ENCODE measurements at places on chromosomes 1 and 21.

GRCh38 chr1:53279296-53280200 lies 41.2 kb upstream of the MAGOH start:
- DNase-seq: no peak

DNA sequence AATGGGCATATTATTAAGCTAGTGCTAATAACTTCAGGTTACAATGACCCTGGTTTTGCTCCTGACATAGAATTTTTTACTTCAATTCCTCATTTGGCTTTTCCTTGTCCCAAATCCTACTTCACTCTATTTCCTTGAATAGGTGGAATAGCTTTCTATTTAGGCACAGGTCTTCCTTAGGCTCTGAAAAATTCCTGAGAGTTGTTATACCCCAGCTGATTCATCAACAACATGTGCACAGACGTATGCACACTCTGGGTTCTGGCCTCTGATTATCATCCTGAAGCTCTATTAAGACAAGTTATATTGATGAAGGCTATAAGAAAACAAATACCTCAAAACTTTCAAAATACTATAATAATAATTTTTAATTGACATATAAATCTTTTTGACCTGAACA lies 172.4 kb downstream of the NTMT2 start:
- DNase-seq: no peak

- DNase-seq: no peak
These were observed 417.3 kb upstream of the PROX1 start for GRCh38 chr1:213570487-213570886.

DNA sequence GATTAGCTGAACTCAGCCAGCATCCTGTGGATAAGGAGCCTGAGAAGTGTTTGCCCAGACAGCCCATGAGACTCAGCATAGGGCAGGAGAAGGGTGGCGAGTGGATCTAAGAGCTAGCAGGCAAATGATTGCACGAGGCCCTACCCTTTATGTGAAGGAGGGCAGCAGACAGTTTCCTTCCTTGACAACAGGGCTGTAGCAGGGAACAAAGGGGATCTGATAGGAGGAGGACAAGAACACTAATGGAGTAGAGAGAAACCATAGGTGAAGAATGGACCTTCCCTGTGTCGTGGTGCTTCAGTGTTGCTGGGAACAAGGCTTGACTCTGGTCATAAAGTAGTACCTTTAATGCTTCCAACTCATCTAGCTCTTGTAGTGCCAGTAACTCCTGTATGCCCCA lies 84.3 kb downstream of the PGM1 start:
- DNase-seq: no peak

DNA sequence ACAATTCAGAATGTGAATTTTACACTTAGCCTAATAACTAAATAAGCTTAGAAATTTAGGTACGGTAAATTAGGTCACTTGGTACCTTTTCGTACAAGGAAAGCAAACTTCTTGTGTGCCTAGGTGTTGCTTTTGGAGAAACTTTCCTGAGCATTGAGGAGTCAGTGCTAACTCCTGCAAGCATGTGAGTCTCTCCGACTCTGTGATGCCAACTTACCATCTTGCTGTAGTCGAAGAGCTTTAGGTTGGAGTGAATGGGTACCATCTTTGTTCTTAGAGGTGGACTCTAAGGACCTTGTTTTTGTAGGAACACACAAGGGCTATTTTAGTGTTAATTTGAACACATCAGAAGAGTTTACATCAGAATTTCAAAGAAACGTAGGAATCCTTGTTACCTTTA lies 688.9 kb downstream of the USP25 start:
- DNase-seq: no peak

- DNase-seq: no peak
These were observed 72.4 kb upstream of the BCAR3 start for GRCh38 chr1:93753791-93754763.

GRCh38 chr21:33967086-33967571 lies 51.5 kb upstream of the ATP5PO start:
- no peak for DNase-seq

GRCh38 chr21:37273440-37273839 lies 6.3 kb upstream of the VPS26C start:
- DNase-seq: no peak

DNA sequence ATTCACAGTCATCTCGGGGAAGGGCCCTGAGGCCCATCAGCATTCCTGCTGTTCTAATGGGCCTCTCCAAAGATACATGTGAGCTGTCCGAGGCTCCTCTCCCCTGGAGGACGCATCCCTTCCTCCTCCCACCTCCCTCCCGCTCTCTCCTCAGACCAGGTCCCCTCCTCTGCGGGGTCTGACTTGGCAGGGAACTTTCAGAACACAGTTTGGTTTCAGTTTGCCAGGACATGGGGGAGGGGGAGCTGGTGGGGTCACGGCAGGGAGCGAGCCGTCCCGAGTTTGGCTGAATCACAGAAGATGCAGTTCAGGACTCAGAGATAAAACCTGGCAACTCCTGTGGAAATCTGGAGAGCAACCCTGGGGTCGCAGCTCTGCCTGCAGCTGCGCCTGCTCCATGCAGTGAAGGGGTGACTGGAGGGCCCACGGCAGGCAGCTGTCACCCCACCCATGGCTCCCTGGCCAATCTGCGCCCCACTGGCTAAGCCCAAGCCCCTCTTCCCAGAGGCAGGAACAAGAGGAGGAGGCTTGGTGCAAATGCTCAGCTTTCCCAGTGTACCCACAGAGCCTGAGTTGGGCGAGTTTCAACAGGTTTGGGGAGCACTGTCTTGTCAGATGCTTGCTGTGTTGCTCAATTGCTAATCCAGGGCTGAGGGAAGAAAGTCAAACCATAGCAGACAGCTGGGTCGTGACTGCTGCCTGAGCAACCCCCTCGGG lies 5.7 kb downstream of the WNT4 start:
- DNase-seq: no peak

GRCh38 chr1:201740670-201741111 lies 88.3 kb upstream of the IPO9 start:
- no peak for DNase-seq

DNA sequence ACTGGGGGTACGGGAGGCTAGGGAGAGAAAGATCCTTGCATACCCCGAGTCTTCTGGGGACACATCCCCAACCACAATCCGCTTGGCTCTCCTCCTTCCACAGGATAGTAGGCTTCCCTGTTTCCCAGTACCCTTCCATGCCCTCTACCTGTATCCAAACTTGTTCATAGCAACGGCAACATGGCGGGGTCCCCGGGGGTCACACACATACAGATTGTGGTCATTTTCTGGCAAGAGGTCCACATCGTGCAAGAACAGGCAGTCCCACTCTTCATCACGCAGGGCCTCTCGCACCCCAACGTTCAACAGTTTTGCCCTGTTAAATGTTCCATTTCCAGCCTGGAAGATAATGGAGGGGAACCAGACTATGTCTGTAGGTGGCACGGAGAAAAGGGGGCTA lies 3.6 kb downstream of the B4GALT3 start:
- no peak for DNase-seq

DNA sequence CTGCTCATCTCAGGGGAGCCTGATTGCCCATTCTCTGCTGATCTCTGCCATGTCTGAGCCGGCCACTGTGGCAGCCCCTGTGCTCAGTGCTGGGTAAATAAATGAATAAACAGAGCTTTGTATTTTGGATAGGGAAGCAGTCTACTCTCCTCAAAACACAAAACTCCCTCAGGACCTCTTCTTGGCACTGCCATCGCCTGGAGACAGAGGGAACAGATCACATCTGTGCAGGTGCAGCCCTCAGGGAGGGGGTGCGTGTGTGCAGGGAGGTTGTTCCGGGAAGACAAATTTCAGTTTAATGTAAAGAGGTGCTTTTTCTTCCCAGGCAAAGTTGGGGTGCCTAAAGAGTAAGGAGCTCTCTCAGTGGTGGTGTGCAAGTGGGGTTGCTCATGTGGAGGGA lies 7.7 kb upstream of the FAM167B start:
- no peak for DNase-seq
